ENCODE measurements at places on chromosomes 2 and 18.
A peak's percentile ranks its signal among the peaks of the same experiment; 100 is the strongest.

DNA sequence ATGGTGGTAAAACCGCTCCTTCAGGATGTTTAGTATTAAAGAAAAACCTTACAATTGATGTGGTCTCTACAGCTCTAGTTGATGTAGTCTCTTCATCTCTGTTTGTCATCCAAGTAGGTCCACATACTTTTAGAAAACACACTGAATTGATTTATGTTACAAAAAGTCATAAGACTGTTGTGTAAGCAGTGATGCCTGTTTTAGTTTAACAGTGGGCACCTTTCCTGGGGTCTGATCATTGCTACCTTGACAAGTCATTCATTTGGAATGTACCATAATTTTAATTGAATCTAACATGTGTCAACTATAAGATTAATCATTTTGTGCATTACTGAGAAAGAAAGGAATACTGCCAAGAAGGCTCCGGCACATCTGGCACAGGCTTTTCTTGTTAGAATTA lies 34.3 kb downstream of the GIGYF2 start:
- no peak for DNase-seq

DNA sequence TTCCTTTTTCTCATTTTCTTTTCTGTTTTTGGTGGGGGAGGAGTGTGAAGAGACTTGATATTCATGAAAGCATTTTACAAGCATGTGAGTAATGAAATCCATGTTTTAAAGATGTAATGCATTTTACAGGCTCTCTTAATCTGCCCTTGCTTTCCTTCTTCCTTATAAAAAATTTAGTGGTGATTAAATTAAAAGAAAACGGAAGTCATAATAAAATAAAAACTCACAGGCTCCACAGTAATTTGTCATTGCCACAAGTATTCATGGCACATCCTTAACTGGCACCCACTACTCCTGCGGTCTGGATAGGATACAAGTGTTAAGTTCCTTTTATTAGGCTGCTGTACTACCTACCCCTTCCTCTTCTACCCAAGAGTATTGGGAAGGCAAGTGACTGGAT lies 241.2 kb downstream of the SLC4A3 start:
- DNase-seq, result no peak

DNA sequence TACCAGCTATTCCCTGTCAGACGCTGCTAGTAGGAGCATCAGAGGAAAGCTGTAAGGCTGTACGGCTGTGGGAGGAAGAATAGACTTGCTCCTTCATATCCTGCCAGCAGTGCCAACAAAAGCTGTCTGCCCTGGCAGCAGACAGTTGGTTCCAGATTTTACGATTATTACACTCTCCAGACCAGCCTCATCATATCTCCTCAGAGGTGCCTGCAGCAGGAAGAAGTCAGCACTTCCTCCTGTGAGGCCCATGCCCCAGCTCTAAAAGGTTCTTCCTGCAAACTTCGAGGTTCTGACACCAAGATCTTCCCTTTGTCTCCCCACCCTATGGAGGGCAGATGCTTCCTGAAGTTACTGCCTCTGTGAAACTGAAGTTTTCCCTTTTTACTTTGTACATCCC lies 537.7 kb upstream of the PKDCC start:
- no peak for DNase-seq

- no peak for DNase-seq
These were observed 177.8 kb downstream of the ACKR3 start for GRCh38 chr2:236747426-236747825.

DNA sequence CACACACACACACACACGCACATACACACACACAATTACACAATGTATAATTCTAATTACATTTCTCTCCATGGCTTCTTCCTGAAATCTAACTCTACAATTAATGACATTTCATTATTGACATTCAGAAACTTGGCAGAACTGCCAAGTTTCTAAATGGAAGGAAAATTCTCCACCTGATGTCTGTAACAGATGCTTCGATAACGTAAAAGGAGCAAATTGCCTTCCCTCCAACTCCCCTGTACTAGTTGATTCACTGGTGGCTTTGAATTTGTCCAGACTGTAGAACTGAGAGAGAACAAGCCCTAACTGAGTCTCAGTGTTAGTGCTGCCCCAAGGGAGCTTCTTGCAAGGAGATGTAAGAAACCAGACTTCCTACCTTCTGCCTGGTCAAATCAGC lies 255.1 kb upstream of the TMEM200C start:
- DNase-seq, result no peak

DNA sequence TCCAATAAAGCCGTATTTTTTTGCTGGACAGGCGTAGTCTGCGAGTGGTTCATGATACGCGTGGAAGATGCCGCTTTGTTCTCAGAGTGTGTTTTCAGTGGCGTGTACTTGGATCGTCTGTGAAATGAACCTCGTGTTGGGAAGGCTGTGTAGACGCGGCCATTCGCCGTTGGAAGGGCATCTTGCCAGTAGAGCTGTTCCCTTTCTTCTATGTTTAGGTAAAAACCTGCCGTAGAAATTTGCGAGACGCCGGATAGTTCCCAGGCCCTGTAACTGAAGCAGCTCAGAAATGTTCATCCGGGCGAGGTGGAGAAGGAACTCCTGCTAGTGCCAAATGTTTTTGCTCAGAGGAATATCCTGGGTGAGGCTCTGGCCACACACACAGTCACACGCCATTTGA lies 133.6 kb downstream of the NFATC1 start:
- no peak for DNase-seq

DNA sequence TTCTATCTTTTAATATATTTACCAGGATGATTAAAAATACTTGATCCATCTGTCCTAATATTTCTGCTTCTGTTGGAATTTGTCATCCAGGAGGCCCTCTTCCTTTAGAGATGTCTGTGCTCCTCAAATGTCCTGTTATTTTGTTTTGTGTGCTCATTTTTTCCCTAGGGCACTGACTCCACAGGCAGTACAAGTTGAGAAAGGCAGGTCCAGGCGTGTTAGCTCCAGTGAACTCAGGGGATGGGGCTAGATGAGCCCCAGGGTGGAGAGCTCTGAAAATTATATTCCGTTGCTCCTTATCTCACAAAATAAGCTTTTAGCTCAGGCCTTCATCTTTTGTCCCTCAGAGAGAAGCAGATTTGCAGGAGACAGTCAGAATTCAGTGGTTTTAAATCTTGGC lies 105.7 kb downstream of the SLC4A3 start:
- DNase-seq, result no peak

- peak; percentile 77 for DNase-seq
These were observed at the start of gene ROCK2 for GRCh38 chr2:11344342-11344955. TSS of gene ROCK2 (minus strand) at chr2:11344636. CDS start at chr2:11344136, 500 bp downstream.

- DNase-seq, result no peak
These were observed 12.6 kb downstream of the LGALSL start for GRCh38 chr2:64466478-64467085.

DNA sequence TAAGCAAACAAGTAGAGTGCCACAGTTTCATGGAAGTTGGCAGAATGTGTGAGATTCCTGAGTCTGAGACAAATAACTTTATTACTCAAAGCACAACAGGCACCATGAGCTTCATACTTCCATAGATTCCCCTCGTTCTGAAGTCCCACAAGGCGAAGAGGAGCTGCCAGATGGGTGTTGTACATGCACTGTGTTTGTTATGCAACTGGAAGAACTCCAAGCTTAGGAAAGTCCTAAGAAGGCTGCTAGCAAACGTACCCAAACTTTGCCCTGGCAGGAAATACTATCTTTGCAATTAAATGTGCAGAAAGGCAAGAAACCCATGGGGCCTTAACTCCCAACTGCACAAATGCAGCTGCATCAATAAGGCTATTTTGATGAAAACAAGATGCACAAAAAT lies 1.6 kb upstream of the GCA start:
- DNase-seq, result no peak

- peak; percentile 36 for DNase-seq
These were observed 42.0 kb upstream of the UBE2E3 start for GRCh38 chr2:180938451-180938850.

Measured in iris pigment epithelial cell (primary cell).